Posterior vena cava (tissue), 2 donors: ENCODE measurements at places on chromosomes 2 and 18. TPM values are rescaled to one million over a fixed set of nuclear protein-coding genes. Genes with fewer than 3 reads are reported as not detected.

Gene CLEC4F
- 0.29 TPM for total RNA-seq

Gene DHRS9
- 0.93 TPM for total RNA-seq

- no peak for DNase-seq
These were observed 12.1 kb downstream of the TTL start for GRCh38 chr2:112493858-112494648.

DNA sequence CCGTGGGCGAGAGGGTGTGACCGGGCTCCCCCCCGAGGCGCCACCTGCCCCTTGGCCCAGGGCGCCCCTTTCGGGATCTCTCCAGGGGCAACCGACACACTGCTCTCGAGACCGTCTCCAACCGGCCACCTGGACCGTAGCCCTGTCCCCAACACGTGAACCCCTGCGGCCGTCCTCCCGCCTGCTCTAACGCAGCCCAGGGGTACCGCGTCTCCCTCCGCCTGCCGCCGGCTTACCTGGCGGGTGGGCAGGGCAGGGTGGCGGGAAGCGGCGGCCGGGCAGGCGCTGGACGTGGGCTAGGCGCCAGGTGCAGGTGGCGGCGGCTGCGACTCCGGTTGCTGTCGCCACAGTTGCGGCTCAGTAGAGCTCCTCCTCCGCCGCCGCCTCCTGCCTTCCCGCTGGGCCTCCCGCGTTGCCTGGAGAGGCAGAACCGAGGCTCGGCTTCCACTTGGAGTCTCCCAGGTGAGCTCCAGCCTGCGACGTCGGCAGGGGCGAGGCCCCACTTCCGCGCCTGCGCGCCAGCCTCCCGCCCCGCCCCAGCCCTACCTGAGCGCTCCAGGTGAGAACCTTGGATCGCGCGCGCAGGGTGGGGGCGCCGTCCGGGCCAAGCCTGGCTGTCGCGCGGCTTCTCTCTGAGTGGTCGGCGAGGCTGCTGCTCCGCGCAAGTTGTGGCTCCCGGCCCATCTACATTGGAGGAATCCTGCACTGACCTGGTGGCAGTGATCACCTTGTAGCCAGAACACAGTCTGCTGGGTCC, at the start of gene GALNT3:
Gene GALNT3 (minus strand): TSS at position 469 of the 757 bp plus-strand sequence. CDS start 23,547 bp downstream, outside the sequence.
- peak; percentile 83 for DNase-seq

DNA sequence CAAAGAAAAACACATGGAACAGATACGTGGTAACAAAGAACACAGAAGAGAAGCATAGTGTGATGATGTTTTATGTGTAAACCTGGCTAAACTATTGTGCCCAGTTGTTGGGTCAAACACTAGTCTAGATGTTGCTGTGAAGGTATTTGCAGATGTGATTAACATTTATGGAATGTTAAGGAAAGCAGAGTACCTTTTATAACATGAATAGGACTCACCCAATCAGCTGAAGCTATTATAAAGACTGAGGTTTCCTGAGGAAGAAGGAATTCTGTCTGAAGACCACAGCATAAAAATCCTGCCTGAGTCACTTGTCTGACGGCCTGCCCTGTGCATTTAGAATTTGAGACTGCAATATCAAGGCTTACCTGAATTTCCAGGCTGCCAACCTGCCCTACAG, 253.1 kb downstream of the DYM start:
- no peak for DNase-seq
